ENCODE measurements at places on chromosomes 5 and 9.

GRCh38 chr5:59760785-59761348 is 132.7 kb downstream of the PDE4D start:
- no peak for DNase-seq

GRCh38 chr5:139708877-139709581 is 60.9 kb downstream of the CXXC5 start:
- no peak for DNase-seq

GRCh38 chr5:175638305-175638704 is 19.6 kb upstream of the HRH2 start:
- no peak for DNase-seq

DNA sequence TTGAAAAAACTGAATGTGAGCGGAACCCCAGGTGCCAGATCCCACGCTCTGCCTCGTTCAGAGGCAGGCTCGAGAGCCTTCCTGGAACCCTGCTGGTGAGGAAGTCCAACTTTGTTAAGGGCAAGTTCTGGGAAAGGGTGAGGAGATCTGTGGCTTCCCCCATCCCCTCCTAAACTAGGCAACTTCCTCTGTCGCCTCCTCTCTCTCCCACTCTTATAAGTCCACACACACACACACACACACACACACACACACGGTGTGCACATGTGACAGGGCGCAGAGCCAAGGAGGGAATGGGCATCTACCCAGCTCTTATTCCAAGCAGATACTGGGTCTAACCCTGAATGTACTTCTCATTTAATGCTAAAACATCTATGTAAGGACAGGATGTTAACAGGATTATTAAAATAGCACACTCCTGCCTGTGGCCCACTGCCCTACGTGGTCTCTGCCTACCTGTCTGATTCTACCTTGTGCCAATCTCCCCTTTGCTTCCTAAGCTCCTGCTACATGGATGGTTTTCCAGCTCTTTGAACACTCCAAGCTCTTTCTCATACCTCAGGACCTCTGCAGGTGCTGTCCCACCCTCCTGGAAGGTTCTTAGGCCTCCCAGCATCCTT is 72.4 kb upstream of the FBXW11 start:
- DNase-seq: no peak

DNA sequence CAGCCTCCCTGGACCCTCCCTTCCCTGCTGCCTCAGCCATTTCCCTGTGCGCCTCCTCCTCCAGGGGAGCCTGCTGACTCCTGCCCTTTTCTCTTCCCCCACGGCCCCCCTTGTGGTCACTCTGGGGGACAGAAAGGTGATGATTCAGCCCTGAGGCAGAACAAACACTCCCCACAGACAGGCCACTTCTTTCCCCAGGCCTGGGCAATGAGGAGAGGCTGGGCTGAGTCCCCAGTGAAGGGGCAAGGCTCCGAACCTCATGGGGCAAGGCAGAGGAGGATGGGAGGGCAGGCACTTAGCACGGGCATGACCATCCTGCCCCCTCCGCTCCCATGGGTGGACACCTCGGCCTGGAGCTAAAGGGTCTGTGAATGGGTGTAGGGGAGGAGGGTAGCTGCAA is 21.0 kb downstream of the CSF1R start:
- no peak for DNase-seq

DNA sequence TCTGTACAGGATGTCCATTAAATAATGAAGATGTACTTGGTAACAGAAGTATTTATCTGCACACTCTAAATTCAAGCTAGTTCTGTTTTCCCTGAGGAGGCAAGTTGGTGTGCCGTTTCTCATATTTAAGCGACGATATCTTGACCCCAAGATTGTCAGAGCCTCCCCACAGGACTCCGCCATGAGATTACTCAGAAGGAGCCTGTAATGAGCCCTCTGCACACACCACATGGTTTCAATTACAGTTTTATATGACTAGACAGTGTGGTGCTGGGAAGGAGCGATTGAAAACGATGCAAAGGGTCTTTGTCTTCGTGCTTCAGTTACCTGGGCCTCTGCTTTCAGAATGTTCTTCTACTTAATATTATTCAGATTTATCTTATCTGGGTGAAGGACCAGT is 840.4 kb upstream of the WWC1 start:
- no peak for DNase-seq

GRCh38 chr5:172477466-172477865 is 23.1 kb upstream of the SH3PXD2B start:
- DNase-seq: no peak

- DNase-seq: no peak
These were observed 186.9 kb downstream of the AUH start for GRCh38 chr9:91174772-91175171.

DNA sequence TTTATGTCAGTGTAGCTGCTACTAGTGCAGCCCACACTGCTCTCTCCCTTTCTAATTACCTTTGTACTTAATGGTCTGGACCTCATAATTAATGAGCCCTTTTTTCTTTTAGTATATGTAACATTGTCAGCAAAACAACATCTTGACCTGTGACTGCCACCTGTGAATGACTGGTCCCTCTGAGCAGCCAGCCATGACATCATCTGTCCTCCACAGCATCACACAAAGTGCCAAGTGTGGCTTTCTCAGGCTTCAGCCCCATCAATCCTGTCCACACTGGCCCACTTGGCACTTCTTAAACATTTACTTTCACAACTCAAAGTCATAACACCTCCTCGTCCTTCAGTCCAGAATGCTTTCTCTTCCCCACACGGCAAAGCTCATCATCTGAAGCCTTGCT is 104.7 kb downstream of the GPR21 start:
- no peak for DNase-seq

- DNase-seq: no peak
These were observed 123.6 kb downstream of the C5orf15 start for GRCh38 chr5:133844836-133845235.

DNA sequence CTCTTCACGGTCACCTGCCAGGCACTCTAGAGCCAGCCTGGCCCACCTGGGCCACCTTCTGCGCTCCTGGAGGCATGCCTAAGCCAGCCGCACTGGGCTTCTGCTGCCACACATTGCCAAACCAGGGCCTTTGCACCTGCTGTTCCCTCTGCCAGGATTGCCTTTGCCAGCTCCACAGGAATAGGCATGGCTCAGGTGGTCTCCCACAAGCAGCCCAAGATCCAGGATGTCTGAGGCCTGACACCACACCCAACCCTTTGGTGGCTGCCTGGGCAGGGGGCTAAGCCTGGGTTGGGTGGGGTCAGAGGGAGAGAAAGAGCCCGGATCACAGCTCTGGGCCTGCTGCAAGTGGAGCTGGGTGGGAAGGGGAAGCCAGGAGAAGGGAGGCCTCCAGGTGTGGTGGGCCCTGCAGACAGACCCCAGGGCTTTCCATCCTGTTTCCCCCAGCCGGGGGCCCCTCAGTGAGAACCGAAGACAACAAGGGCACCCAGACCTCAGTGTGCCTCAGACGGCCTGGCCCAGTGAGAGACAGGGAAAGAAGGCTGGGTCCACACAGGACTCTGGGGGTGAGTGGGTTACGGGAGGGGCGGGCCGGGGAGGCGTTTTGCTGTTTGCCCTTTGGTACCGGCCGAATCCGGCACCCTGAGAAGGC is 672 bp upstream of the SUSD3 start:
- DNase-seq: no peak

GRCh38 chr5:57157131-57157530 is 16.7 kb upstream of the GPBP1 start:
- no peak for DNase-seq

GRCh38 chr5:168314735-168315411 is 23.4 kb downstream of the WWC1 start:
- no peak for DNase-seq

GRCh38 chr9:90555351-90556057 is 87.1 kb downstream of the DIRAS2 start:
- no peak for DNase-seq

- no peak for DNase-seq
These were observed 16.1 kb upstream of the FGFR4 start for GRCh38 chr5:177070536-177071191.

- DNase-seq: no peak
These were observed 284.5 kb downstream of the SH3GL2 start for GRCh38 chr9:17863213-17863883.

DNA sequence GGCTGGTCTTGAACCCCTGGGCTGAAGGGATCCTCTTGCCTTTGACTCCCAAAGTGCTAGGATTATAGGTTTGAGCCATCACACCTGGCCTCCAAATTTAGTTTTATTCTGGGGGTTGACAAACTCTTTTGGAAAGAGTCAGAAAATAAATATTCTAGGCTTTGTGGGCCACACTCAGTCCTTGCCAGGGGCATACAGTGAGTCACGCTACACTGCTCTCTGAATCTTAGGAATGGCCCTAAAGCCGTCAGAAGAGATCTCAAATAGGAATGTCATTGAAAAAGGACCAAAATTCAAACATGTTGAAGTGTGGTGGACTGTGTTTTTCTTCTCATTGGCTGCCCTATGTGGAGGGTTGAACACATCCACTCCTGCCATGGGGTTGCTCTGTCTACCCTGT is 127.7 kb upstream of the BASP1 start:
- DNase-seq: no peak

GRCh38 chr5:18281947-18282581 is 647.8 kb downstream of the TAF11L14 start:
- DNase-seq: no peak

DNA sequence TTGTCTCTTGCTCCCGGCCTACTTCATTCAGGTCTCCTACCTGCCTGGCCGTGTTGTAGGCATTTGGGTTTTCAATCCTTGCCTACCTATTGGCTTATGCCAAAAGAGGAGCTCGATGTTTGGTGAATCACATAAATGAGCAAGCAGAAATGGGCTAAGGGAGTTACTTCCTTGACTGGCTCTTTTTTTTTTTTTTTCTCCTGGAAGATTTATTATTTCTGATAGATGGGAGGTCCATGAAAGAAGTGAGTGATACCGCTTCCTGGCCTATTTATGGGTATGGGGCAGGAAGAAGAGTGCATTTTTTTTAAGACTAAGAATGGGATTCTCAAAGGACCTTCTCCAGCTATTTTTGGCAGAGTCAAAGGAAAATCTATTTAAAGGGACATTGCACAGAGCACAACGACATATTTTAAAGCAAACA is 294.1 kb downstream of the ARHGAP26 start:
- no peak for DNase-seq

DNA sequence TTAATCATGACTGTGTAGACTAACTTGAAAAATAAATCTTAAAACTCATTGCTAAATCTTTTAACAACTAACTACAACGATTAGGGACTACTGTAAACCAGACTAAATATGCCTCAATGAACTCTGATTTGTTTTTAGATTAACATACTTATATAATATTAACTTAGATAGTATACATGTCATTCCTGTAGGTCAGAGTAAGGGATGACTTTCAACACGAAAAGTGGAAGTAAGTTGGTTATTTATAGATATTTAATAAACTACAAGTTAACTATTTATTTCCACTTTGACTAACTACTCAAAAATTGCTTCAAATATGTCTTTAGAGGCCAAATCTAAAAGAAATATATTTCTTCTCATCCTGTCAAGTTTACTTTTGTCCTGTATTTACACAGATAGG is 795.6 kb downstream of the PTPRD start:
- DNase-seq: no peak

GRCh38 chr5:87924436-87924835 is 344.2 kb downstream of the TMEM161B start:
- DNase-seq: no peak

GRCh38 chr5:175285261-175285660 is 158.7 kb downstream of the DRD1 start:
- DNase-seq: no peak

- DNase-seq: no peak
These were observed 213.6 kb upstream of the KCNN2 start for GRCh38 chr5:114148253-114148652.

DNA sequence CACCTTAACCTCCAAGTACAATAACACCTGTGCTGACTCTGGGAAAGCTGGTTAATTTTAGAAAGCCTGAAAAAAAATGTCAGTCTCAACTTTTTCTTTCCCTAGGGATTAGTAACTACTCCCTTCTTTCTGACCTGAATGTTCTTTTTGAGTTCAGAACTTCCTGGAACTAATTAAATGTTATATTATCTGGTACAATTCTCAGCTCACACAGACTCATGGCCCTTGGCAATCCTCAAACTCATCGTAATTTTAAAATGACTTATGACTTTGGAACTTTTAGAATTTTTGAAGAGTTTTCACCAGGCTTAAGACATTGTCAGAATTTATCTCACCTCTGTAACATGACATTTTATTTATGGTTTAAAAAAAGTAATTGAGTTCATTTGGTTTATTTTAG is 315.0 kb downstream of the FER start:
- DNase-seq: no peak

GRCh38 chr5:80594810-80595209 is 24.7 kb upstream of the ANKRD34B start:
- DNase-seq: no peak

GRCh38 chr5:11903614-11904264 is 507 bp downstream of the CTNND2 start:
- DNase-seq: no peak

DNA sequence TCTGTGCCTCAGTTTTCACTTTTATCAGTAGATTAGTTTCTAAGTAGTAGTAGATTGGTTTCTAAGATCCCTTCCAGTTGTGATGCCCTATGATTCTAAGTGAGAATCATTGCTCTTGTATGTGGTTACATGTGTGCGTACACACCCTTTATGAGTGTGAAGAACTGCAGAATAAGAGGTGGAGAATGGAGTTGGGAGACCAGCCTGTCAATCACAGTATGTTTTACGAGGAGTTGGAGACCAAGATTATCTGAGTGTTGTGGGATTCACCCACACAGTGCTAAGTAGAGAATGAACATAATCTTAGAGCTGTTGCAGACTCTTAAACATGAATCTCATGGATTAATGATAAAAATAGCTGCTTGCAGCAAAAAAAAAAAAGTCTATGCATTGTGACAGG is 37.6 kb downstream of the KIF24 start:
- DNase-seq: no peak

DNA sequence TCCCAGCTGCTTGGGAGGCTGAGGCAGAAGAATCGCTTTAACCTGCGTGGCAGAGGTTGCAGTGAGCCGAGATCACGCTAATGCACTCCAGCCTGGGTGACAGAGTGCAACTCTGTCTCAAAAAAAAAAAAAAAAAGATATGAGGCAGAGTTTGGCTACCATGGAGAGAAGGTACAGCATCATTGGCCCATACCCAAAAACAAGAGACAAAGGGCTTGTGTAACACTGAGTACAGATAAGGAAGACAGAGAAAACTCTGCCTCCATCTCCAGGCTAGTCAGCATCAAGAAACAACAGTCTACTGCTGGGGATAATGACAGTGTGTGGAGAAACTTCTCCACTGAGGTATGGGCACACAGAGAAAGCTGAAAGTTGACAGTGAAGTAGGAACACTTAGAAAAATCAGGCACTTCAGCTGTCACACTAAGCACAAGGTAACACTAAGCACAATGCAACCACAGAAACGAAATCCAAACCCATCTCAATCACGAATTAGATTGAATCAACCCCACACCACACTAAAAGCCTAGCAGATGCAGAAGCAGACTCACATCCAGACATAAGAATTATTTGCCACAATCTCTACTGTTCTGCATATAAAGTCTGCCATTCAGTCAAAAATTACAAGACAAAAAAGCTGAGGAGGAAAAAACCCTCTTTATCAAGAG is 10.5 kb downstream of the PJA2 start:
- DNase-seq: no peak
